Panc1 (cell line): ENCODE measurements at places on chromosomes 7 and 10. TPM values are rescaled to one million over a fixed set of nuclear protein-coding genes. Genes with fewer than 3 reads are reported as not detected.

The PAPOLB gene
- not detected for total RNA-seq

The LIPK gene
- not detected for total RNA-seq

The DMBT1 gene
- 0.05 TPM for total RNA-seq

The CTTNBP2 gene
- total RNA-seq: 1.0 TPM

DNA sequence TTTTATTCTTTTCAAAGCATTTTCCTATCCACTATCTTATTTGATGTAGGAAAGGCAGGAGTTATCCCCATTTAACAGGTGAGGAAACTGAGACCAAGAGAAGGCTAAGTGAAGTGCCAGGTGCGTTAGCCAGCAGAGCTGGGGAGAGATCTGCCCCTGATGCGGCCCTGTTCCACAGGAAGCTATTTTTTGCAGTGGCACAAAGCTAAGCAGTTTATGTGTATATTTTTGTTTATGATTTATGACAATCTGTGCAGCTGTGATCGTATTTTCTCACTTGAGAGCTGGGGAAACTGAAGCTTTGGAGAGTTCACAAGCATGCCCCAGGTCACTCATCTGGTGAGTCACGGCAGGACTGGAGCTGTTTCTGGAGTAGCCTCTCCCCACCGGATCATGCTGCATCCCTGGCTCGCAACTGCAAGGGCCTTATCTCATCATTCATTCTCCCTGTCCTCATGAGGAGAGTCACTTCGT lies 38.8 kb downstream of the SLC29A3 start:
- DNase-seq: no peak

DNA sequence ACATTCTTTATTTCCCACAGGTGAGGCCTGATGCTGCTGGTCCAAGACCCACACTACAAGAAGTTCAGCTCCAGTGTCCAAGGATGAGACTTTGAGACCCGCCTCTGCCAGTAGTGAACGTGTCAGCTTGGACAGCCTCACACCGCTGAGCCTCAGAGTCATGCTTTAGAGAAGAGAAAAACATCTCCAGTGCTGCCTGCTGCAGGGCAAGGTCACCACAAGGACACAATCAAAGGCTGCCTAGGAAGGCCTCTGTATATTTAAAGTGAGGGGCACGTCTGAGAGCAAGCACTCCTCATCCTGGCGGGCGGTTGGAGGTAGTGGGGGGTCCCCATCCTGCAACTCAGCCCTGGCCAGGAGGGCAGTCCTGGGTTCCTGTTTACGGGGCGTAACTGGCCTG lies 19.3 kb downstream of the FGFR2 start:
- no peak for DNase-seq

DNA sequence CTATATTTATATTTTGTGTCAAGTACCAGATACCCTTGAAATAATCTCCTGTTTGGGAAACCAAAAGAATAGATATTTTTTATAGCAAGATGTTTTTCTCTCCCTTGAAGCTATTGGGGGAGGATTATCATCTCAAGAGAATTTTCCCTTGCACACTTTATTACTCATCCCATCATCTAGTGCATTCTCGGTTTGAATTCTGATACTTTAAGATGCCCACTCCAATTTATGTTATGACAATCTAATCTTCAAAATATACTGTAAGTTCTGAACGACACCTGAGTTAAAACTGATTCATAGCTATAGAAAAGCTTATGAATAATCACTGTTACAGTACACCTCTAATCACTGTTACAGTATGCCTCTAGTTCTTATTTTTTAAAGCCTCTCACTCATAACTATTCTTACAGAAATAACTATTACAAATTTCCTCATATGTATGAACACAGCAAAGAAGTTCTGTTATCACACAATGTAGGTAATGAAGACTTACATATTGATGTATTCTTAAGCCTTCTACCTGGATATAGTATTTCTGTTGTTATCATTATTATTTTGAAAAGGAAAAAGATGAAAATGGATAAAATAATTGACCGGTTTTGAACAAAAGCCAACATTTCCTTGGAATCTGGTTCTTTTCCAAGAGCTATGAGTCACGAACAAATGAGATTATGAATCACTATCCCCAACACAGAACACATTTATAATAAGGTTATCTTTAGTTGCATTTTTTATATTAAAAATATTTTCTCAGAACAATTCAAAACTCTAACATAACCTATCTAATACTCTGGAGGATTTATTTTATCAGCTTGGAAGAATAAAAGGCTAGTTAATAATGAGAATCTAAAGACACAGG lies 72.3 kb upstream of the FAM13C start:
- no peak for DNase-seq
